ENCODE measurements at places on chromosomes 6 and 20. TPM values are rescaled to one million over a fixed set of nuclear protein-coding genes. Genes with fewer than 3 reads are reported as not detected.

The IRF4 gene
- 16.9 TPM for total RNA-seq

- no peak for DNase-seq
These were observed 8.2 kb downstream of the DYNLRB1 start for GRCh38 chr20:34524426-34524825.

The GPR6 gene
- not detected for total RNA-seq

GRCh38 chr6:127381384-127381783 is 38.0 kb upstream of the ECHDC1 start:
- DNase-seq: no peak

DNA sequence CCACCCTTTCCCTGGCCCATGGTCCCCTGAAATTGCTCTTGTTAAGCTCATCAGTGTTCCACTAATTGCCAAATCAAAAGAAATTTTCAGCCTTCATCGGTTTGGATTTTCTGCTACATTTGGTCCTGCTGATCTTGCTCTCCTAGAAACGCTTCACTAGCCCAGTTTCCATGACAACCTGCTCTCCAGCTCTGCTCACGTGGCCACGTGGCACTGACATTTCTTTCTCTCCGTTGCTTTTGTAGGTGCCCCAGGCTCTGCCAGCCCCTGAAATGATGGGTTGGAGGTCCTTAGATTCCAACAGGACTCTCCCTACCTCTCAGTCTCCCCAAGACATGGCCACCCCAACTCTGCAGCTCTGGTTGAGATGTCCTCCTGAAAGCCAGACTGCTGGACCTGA is 45.8 kb upstream of the NNAT start:
- DNase-seq: no peak

- no peak for DNase-seq
These were observed 32.8 kb downstream of the RAB22A start for GRCh38 chr20:58342104-58342945.

DNA sequence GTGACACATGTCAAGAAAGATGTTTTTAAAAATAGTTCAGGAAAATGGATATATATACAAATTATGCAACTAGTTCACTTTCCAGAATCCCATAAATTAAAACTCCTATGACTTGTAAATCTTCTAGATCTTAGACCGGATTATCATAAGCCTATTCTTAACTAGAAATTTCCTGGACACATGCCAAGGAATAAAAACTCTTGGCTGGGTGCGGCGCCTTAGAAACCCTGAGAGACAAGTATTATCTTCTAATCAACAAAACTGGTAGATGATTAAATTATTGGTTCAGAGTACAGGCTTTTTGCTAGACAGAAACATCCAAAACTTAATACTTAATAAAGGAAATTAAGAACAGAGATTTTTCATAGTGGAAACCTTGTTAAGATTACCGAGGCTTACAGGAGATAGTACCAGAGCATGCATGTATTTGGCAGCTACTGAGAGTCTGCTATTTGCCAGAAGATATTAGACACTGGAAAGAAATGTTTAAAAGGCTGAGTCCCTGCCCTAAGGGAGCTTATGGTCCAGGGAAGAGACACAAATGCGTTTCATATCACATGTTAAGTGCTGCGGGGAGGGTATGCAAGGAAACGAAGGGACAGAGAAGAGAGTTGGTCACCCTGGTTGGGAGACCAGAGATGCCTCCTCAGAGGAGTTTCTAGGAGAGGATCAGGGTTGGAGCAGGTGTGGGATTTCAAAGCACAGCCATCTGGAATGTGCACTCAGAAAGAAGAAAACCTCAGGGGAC is 46.5 kb upstream of the IFNGR1 start:
- no peak for DNase-seq

The NKX2-4 gene
- total RNA-seq: not detected

The HLA-DMB gene
- total RNA-seq: 6.0 TPM

DNA sequence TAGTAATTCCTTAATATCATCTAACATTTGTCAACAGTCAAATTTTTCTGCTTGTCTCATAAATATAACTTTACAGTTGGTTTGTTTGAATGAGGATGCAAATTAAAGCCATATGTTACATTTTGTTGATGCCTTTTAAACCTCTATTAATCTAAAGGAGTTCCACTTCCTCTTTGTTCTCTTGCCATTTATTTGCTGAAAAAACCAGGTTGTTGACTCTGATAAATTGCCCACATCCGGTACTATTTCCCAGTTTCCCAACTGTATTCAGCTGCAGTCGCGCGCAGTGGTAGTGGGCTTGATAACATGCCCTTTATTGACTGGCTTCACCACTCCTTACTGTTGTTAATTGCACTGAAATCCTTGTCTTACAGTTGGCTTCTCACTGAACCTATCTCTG is 32.8 kb upstream of the SIRPB2 start:
- DNase-seq: no peak

DNA sequence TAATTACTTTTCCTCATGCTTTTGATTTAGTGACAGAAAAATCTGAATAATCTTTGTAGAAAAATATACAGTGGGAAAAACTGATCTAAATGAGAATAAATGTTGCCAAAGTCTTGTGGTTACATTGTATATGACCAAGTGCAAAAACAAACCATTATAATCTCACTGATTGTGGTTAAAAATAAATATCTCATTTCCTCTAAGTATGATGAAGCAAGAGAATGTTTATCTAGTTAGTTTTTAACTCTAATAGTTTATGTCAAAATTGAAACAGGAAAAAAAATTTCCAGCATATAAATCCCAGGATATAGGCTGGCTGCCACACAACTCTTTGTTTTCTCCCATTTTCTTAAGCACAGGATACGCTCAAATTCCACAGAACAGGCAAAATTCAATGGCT is 392.7 kb upstream of the ID4 start:
- no peak for DNase-seq

DNA sequence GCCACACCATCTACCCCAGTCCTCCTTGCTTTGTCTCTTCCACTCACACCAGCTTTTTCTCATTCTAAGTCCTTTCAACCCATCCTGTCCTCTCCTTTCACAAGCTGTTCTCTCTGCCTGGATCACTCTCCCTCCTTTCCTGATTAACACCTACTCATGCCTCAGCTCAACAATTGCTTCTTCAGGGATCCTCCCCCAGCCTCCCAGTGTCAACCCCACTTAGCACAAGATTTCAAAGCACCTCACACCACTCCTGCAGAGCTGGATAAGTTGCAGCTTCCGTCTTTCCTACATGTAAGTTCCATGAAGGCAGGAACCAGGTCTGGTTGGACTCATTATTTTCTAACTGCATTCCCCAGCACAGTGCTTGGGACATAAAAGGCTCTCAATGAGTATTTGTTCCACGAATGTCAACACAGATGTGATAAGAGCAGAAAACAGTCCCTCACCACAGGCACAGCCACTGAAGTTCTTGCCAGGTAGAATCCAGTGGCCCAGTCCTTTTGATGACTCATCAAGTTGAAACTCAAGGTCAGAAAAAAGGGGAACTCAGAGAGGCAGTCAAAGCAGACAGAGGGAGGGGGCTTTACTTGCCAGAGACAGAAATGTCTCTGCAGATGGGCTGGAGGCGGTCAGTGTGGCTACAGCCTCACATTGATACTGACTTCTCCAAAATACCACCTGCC is 193.4 kb upstream of the PRDM1 start:
- no peak for DNase-seq

The RAET1G gene
- not detected for total RNA-seq

The LGSN gene
- total RNA-seq: not detected

The CGAS gene
- total RNA-seq: 11.0 TPM

DNA sequence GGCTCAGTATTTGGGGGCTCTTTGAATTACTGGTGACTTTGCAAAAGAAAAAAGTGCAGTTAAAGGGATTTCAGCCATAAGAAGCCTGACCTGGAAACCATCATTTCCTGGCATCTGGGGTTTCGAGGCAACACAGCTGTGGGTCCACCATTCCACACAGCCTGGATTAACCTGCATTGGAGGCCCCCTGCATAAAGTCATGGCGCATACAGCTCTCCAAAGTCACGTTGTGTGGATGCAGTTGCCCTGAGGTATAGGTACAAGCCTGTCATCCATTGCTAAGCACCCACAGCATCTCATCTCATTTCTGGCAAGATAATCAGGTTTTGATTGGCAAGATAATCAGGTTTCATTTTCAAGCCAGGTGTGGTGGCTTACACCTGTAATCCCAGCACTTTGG is 54.5 kb upstream of the TAGAP start:
- DNase-seq: no peak

The IRAK1BP1 gene
- 0.52 TPM for total RNA-seq

GRCh38 chr6:2477666-2478065 is 232.3 kb upstream of the GMDS start:
- no peak for DNase-seq

- DNase-seq: no peak
These were observed 6.2 kb upstream of the MAFB start for GRCh38 chr20:40695214-40695613.

The RIMS1 gene
- not detected for total RNA-seq

DNA sequence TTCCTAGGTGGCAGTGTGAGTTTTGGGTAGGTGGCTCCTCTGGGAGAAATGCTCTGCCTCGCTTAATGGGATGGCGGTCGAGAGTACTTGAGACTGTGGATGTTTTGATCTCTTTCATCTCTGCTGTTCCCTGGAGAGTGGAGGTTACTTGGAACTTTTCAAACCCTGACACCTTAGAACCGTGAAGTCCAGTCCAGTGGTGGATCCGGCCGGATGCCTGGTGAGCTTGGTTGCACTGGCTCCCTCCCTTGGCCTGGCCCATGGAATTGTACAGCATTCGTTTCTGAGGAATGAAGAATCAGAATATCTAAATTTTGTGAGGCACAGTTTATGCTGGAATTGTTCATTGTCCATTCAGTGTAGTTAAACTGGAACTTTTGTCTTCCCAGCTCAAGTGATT is 51.0 kb downstream of the CSE1L start:
- no peak for DNase-seq

Measured in CD4-positive, alpha-beta T cell (primary cell).